Stimulated activated CD8-positive, alpha-beta memory T cell treated with anti-CD3 and anti-CD28 coated beads, Interleukin-4, amount 100 ng/mL, for 1 hour (primary cell): ENCODE measurements at places on chromosomes 5 and 9.

GRCh38 chr5:154220625-154221024, 30.1 kb downstream of the GALNT10 start:
- DNase-seq, result no peak

DNA sequence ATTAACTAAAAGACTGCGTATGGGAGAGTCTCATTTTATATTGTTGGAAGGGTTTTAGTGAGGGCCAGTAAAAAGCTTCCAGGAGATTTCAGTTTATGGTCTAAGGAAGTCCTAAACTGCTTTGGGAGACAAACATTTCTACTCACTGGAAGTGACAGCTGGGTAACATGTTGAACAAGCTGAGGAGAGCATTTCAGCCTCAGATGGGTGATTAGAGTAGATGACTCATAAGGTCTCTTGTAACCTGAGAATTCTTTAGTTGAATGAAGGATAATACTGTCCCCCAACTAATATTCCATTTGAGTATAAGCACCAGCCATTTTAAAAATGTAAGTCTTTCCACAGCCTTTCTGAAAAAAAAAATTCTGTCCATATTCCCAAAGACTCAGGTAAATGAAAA, 218.0 kb upstream of the C9orf72 start:
- no peak for DNase-seq

DNA sequence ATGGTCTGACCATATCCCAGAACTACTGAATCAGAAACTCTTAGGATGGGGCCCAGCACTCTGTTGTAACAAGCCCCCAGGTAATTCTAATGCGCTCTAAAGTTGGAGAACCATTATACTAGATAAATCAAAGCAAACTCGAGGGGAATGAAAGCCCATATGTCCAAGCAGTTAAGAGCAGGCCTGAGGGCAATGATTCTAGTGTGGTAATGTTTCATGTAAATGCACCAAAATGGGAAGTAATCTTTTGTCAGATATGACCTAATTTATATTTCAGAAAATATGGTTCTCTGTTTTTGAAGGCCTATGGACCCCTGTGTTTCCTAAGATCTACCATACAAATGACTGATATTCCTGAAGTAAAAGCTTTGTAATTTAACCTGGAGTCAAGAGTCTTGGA, 108.0 kb upstream of the PTGER4 start:
- no peak for DNase-seq

- DNase-seq, result no peak
Observed at GRCh38 chr5:179379321-179379890, 34.1 kb upstream of the ADAMTS2 start.

GRCh38 chr5:33981408-33982162, 2.9 kb downstream of the SLC45A2 start:
- DNase-seq, result no peak

GRCh38 chr9:75002422-75003023, 25.6 kb downstream of the CARNMT1 start:
- DNase-seq, result no peak

- no peak for DNase-seq
Observed at GRCh38 chr5:56405116-56405908, 172.2 kb upstream of the ANKRD55 start.

DNA sequence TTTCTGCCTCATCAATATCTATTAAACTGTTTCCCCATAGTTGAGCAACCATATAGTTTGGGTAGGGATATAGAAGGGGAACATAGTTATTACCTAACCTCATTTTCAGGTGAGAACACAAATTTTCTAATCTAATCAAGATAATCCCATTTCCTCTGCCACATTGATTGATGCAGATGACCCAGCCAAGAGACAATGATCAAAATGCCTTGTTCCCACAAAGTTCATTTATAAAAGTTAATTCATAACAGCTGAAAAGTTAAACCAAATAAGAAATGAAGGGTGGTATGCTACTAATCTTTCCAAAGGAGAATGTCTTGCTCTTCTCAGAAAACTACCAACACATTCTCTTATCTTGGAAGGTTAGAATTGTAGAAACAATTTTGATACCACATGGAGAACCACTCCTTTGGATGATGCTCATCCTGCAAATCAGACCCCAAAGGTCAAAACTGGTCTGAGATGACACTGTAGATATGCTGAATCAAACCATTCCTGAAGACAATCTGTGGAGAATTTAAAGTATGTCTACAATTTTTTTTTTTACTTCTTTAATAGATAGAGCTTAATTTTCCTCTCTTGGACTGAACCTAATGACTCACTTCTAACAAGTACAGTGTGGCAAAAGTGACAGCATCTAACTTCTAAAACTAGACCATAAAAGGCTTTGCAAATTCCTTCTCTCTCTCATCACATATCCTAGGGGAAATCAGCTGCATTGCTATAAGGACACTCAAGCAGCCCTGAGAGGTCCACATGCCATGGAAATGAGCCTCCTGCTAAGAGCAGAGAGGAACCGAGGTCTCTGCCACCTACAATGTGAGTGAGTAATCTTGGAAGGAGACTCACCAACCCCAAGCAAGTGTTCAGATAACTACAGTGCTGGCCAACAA, 586.7 kb upstream of the TUSC1 start:
- no peak for DNase-seq

DNA sequence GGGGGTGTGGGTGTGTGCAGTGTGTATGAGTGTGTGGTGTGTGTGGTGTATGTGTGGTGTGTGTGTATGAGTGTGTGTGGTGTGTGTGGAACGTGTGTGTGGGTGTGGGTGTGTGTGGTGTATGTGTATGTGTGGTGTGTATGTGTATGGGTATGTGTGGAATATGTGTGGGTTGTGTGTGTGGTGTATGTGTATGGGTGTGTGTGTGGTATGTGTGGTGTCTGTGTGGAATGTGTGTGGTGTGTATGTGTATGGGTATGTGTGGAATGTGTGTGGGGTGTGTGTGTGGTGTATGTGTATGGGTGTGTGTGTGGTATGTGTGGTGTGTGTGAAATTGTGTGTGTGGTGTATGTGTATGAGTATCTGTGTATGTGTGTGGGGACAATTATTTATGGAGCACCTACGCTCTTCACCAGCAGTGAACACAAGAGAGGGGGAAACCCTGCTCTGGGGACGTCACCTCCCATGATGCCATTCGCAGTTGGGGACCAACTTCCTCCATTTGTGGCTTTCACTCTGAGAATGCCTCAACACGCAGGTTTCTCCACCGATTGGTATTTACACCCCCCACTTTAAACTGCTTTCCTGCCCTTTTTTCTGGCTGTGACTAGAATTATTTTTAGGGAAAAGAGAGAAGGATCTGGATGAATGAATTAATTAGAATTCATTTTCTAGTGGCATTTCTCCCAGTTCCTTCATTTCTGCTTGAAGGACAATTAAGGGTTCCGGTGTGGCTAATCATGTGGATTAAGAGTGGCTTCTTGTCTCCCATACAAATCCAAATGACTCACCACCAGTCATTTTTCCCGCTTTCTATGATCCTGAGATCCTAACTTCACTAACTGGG, 238.1 kb downstream of the ROR2 start:
- peak; percentile 29 for DNase-seq

DNA sequence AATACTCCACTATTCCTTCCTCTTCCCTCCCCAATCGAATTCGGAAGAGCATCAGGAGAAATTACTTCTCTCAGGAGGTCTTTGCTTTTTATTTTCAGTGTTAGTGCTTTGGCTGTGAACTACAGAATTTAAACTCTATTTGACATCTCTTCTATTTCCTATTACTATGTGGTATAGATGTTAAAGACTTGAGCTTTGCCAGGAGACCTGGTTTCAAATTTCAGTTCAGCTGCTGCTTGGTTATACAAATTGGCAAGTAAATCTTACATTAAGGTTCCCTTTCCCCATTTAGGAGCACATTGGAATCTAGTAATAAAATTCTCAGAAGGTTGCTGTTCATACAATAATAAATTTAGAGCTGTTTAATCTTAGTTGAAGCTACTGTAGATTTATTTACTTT, 13.1 kb downstream of the UHRF2 start:
- no peak for DNase-seq

- DNase-seq, result no peak
Observed at GRCh38 chr9:135985889-135986288, 24.7 kb upstream of the UBAC1 start.
